ENCODE measurements at places on chromosomes 7 and 10. TPM values are rescaled to one million over a fixed set of nuclear protein-coding genes. Genes with fewer than 3 reads are reported as not detected.
A peak's percentile ranks its signal among the peaks of the same experiment; 100 is the strongest.

The FOXK1 gene
- 4.7 TPM for polyA plus RNA-seq

- DNase-seq = no peak
These were observed 55.5 kb upstream of the LOXL4 start for GRCh38 chr10:98323221-98324164.

The GLI3 gene
- polyA plus RNA-seq = 0.10 TPM

The CD36 gene
- polyA plus RNA-seq = 0.10 TPM

- no peak for DNase-seq
These were observed 71.6 kb upstream of the C1GALT1 start for GRCh38 chr7:7110706-7111105.

- DNase-seq = no peak
These were observed 5.1 kb downstream of the NSUN5 start for GRCh38 chr7:73303546-73303945.

- DNase-seq = peak; percentile 93
These were observed 16.2 kb upstream of the ZFAND2A start for GRCh38 chr7:1175967-1176851.

The LRRD1 gene
- polyA plus RNA-seq = 0.03 TPM

- no peak for DNase-seq
These were observed 262.2 kb downstream of the ADARB2 start for GRCh38 chr10:1475098-1475591.

The MYL10 gene
- polyA plus RNA-seq = not detected

- DNase-seq = no peak
These were observed 61.9 kb downstream of the MKI67 start for GRCh38 chr10:128064108-128064969.

GRCh38 chr7:76280408-76280807 lies 22.1 kb upstream of the HSPB1 start:
- peak; percentile 91 for DNase-seq

The OPALIN gene
- not detected for polyA plus RNA-seq

The SPDYE11 gene
- polyA plus RNA-seq = not detected

DNA sequence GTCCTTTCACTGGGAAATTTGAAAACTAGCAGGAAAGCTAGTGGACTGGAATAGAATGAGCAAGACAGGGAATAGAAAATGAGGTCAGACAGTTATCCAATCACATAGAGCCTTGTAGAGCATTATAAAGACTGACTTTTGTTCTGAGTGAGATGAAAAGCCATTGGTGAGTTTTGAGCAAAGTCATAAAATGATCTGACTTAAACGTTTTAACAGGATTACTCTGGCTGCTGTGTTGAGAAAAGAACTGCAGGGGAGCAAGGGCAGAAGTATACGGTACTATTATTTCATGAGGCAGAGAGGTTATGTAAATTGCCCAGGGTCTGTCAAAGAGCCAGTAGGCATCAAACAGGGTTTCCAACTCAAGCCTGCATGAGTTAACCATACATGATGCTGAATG lies 393.4 kb downstream of the TFEC start:
- no peak for DNase-seq

DNA sequence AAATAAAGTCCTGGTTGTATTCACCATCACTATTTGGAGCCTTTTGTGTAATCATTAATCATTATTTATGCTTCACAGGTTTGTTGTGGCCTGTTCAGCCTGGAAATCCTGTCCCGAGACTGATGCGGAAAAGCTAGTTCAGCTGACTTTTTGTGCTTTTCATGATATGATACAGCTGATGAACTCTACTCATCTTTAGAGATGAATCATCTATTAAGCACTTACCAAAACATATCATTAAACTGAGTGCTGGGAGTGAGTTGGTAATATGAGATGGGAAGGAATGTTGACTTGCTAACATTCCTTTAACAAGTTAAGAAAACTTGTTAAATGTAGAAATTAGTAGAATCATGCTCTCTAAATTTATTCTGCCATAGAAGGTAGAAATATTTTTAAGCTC lies 53.0 kb downstream of the CROT start:
- no peak for DNase-seq

- DNase-seq = no peak
These were observed 92.4 kb downstream of the WNT2 start for GRCh38 chr7:117230276-117231046.

- no peak for DNase-seq
These were observed 226.0 kb downstream of the TCF7L2 start for GRCh38 chr10:113175756-113176651.

The TAC1 gene
- not detected for polyA plus RNA-seq

The MMRN2 gene
- 0.05 TPM for polyA plus RNA-seq

DNA sequence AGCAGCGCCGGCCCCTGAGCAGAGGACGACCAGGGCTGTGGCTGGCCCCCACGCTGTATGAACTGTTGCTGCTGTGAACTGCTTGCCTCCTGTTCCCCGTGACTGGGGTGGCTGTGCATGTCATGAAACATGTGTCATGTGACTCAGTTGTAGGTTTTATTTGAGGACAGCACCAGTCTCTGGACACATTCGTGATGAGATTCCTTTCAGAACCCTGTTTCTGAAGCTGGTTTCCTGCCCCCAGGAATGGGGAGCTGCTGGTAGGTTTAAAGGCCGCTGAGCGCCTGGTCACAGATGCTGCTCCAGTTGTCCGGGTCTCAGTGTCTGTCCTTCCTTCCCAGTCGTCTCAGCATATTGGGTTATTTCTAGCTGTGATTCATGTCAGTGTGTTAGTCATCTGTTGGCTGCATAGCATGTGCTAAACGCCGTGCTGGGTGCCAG lies 79.1 kb upstream of the PPIF start:
- no peak for DNase-seq

DNA sequence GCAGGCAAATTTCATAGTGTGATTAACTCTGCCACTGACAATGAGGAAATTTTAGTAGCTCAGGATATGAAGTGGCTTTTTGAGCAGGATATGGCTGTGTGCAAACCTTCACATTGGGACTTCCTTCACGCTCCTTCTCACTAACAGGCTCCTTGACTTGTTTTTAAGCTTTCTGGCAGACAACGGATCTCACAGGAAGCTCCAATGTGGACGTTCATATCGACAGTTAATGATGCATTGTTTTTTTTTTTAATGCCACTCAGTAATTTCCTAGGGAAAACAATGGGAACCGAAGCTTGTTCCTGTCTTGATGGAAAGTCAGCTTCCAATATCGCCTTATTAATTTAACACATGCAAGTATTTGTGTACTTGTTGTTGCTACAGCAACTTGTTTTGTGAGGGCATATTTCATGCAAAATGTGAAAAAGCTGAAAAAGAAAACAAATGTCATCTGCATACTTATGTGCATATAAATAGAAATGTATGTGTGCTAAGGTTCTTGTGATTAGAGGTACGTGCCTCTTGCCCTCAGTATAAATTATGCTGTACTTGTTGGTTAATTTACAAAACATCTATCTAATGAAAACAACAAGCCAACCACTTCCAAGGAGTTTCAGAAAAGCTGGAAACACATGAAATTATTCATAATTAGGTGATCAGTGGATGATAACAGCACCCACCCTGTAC lies 84.7 kb downstream of the NRP1 start:
- no peak for DNase-seq

DNA sequence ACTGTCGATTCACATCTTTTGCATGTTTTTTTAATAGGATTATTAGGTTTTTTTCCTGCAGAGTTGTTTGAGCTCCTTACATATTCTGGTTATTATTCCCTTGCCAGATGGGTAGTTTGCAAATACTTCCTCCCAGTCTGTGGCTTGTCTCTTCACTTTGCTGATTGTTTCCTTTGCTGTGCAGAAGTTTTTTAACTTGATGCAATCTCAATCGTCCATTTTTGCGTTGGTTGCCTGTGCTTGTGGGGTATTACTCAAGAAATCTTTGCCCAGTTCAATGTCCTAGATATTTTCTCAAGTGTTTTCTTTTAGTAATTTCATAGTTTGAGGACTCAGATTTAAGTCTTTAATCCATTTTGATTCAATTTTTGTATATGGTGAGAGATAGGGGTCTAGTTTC lies 95.4 kb downstream of the TBXAS1 start:
- no peak for DNase-seq

DNA sequence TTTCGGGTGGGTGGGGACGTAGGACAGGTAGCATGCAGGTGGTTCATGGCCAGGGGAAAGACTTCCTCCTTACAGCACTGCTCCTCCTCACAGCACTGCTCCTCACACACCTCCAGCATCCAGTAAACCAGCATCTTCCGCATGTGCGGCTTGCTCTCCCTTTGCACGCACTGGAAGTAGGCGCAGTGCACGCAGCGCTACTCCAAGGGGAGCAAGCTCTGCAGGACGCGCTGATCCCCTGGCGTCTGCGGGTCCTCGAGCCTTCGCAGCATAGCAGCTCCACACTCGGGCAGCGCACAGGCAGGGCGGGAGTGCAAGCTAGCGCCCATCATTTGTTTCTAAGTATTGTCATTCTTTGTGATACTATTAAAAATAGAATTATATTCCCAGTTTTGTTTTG lies 30.5 kb upstream of the MAP3K8 start:
- no peak for DNase-seq

- DNase-seq = peak; percentile 78
These were observed 755.2 kb downstream of the AUTS2 start for GRCh38 chr7:70353330-70353945.

- DNase-seq = peak; percentile 58
These were observed 2.0 kb upstream of the CTBP2 start for GRCh38 chr10:125162120-125162931.

DNA sequence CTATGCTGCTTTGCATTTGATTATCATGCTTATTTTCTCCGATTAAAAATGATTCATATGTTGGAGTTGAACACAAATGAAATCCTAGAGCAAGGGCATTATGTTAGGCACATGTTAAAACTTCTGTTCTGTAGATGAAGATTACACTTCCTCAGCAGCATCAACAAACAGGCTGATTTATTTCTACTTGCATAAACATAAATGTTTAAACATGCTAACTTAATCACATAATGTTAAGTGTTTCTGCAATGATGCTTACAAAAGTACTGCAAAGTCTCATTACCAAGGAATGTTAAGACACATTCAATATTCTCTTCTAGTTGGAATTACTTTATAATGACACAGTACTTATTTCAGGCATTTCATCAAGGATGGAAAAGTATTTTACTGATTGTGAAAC lies 770.8 kb downstream of the ANKRD7 start:
- DNase-seq = no peak

The AKR1B1 gene
- 216 TPM for polyA plus RNA-seq

The GDF2 gene
- polyA plus RNA-seq = not detected

The MMD2 gene
- polyA plus RNA-seq = not detected

The MBL2 gene
- polyA plus RNA-seq = not detected

DNA sequence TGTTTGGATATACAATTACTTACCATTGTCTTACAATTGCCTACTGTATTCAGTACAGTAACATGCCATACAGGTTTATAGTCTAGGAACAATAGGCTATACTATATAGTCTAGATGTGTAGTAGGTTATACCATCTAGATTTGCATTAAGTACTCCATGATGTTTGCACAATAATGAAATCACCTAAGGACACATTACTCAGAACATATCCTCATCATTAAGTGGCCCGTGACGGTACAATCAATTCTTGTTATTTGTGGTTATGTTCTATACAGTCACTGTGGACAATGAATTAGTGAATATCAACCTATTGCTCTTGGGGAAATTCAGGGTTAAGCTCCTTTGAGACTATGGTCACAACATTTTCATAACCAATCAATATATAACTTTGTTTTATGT lies 75.6 kb downstream of the MICU1 start:
- DNase-seq = no peak

The GRID1 gene
- 0.13 TPM for polyA plus RNA-seq

DNA sequence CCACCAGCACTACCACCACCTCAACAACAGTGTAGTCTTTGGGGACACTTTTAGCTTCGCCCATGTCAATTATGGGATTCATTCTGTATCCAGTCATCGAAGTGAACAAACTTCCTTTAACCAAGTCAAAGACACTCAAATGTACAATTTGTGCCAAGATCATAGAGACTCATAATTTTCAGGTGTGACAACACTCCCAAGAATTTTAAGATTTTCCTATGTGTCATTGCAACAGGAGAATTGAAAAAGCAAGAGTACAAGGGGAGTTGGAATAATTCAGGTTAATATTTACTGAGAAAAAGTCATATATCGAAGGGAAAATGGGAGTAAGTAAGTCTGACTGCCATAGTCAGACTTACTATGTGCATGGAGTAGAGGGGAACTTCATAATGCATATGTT lies 26.2 kb downstream of the PON1 start:
- no peak for DNase-seq

GRCh38 chr10:13187135-13187534 lies 25.8 kb downstream of the MCM10 start:
- DNase-seq = no peak

- no peak for DNase-seq
These were observed 334.6 kb downstream of the CRPPA start for GRCh38 chr7:16086743-16087142.

DNA sequence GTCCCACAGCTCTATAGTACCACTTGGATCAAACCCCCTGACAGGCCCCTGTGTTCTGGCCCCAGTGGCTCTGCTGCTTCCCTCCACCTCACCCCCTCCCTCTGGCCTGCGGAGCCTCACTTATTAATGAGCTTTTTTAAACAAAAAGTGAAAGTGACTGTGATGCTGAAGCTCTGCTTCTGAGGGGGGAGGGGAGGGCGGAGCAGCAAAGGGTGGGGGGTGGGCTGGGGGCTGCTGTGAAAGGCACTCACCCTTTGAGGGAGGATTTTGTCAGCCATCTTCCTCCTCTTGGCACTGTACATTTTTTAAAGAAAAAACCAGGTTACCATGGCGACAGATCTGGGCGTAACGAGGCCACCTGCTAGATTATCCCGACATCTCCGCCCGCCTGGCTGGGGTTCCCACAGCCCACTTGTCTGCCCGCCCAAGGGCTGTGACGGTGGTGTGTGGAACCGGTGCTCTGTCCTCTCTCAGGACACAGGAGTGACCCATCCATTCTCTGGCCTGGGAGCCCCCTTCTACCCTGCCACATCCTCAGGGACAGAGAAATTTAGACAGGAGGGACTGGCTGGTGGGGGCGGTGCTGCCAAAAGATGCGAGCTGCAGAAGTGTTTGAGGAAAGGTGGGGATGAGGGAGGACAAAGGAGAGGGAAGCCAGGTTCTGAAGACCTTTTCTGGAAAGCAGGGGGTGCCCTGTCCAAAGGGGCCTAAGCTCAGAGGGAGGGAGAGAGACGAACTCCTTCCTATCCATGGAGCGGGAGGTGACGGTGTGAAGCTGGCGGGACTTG lies 4.9 kb downstream of the SMARCD3 start:
- no peak for DNase-seq

The GPR141 gene
- polyA plus RNA-seq = not detected
